ENCODE measurements at places on chromosomes 6 and 20.

DNA sequence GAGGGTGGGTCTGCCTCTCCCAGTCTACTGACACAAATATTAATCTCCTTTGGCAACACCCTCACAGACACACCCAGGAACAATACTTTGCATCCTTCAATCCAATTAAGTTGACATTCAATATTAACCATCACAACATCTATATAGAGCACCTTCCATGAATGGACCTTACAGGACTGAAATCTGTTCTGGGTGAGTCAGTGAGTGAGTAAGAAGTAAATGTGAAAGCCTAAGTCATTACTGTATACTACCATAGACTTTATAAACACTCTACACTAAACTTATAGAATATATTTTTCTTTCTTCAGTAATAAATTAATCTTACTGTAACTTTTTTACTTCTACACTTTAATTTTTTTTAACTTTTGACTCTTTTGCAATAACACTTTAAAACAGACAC is 993.8 kb upstream of the MAP3K7 start:
- DNase-seq, result no peak

DNA sequence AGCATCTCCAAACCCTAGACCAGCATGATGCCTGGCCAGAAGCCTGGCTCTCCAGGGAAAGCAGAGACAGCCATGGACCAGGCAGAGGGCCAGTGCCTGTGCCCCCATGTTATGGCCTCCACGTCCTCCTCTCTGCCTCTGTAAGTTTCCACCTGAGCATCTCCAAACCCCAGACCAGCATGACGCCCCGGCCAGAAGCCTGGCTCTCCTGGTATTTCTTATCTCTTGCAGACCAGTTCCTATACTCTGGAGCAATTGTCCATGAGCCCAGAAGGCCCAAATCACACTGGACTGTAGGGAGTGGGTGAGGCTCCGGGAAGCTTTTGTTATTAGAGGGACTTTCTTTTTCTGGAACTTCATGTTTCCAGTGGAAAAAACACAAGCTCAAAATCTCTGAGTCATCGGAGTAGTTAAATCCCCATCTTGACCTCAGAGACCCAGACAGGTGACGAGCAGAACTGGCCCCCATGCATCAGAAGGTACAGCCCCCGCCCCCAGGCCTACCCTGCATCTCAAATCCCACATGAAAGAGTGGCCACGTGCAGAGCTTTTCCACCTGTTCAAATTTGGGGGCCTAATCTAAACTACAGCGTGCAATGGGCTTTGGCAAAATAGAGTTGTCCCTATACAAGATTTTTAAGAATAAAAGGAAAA is 110.2 kb upstream of the FOXQ1 start:
- DNase-seq, result peak; percentile 43

DNA sequence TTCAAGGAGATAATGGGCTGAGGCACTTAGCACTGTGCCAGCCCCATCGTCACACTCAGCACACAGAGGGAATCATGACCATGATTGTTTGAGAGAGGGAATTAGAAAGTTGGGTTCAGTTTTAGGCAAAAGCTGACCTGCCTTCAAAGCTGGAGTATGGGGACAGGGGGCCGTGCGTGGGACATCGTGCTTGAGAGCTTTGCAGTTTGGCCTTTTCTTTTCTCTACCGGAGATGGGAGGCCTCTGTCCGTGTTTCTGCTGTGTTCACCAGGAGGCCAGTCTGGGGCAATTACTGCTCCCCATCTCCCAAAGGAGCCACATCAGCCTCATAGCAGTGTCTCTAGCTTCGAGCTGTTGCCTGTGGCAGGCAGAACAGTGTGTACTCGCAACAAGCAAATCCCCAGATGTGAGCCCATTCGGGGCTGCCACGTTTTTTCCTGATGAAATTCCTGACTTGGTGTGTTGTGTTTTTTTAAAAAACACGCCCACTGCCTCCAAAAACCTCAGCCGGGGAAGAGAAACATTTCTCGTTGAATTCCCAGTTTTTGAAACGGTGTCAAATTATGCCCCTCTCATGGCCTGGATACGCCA is 20.2 kb downstream of the EYA2 start:
- DNase-seq, result no peak

GRCh38 chr6:119653329-119653728 is 303.8 kb upstream of the MAN1A1 start:
- no peak for DNase-seq

- no peak for DNase-seq
These were observed 255.1 kb upstream of the CDYL start for GRCh38 chr6:4521070-4521469.

DNA sequence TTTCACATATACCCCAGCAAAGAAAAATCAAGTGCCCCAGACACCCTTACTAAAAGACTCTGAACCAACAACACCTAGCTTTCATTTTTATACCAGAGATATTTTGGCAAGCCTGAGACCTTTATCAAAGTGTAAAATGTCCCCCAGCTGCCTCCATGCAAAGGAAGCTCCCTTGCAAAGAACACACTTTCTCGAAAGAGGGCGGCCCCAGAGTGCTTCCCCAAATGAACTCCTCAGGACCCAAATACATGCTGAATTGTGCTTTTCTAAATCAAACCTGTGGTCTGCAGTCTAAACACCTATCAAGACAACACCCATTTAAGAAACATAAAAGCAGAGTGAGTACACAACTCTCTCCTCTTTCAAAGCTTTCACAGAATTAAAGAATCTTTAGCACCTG is 490 bp downstream of the IPCEF1 start:
- DNase-seq, result no peak

- DNase-seq, result no peak
These were observed 10.7 kb downstream of the NR2E1 start for GRCh38 chr6:108176281-108177089.

DNA sequence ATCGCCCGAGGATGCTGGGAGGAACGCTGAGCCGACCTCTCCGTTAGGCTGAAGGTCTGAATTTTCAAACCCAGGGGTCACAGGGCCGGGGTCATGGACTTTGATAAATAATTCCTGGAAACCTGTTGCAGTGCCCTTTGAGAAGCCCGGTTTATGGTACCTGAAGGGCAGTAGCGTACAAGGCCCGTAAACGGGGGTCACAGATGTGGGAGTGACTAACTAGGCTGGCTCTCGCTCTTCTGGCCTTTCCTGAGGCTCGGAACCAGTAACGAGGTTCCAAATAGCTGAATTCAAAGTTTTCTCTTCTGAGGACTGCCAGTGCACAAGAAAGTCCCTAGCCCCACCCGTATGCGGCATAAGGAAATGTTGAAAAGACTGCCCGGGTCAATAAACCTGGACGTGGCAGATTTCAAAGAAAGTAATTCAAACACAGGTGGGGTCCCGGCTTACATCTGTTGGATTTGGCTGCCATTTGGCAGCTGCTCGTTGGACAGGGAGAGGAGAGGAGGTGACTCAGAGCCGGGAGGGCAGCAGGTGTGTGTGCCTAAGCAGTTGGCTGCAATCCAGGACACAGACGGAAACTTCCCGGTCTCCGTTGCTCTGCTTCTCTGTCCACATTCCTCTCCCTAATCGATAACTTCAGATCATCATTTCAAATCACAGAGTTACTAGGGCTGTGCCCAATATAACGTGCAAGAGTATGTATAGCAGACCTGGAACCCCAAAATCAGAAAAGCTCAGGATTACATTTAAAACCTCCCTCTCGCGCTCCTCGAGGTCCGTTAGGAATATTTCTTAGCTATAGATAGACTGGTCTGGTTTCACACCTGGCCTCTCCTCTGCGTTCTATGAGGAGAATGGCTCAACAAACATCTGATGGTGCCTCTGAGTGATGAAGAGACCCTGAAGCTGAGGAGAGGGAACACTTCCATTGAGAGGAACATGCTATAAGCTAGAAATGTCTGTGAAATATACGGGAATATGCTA is 765 bp upstream of the GMDS start:
- peak; percentile 62 for DNase-seq

GRCh38 chr6:107080036-107080435 is 35.3 kb downstream of the BEND3 start:
- DNase-seq, result peak; percentile 30

GRCh38 chr20:41007481-41007880 is 21.1 kb upstream of the TOP1 start:
- DNase-seq, result no peak

- no peak for DNase-seq
These were observed 1.2 kb downstream of the DNMT3B start for GRCh38 chr20:32763202-32764004.

DNA sequence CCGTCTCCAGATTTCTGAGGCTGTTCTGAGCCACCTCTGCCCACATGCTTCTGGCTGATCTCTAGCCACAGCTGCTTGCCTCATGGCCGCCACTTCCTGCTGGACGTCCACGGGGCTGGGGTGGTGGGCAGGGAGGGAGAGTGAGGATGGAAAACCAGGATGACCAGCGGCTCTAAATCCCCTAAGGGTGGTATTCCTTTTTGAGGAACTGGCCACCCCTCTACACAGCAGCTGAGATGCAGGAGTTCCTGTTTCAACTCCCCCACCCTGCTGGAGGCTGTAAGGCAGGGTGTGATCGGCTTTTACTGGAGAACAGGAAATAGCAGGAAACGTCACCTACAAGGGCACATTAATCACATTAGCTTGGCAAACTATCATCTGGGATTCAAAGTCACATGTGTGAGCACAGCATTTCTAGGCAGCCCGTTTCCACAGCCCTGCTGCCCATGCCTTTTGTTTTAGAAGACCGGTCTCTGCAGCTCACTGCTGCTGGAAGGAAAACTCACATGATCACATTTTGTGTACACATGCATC is 181.6 kb upstream of the ECI2 start:
- no peak for DNase-seq

- DNase-seq, result no peak
These were observed 7.8 kb upstream of the KHDC1L start for GRCh38 chr6:73233048-73233447.

DNA sequence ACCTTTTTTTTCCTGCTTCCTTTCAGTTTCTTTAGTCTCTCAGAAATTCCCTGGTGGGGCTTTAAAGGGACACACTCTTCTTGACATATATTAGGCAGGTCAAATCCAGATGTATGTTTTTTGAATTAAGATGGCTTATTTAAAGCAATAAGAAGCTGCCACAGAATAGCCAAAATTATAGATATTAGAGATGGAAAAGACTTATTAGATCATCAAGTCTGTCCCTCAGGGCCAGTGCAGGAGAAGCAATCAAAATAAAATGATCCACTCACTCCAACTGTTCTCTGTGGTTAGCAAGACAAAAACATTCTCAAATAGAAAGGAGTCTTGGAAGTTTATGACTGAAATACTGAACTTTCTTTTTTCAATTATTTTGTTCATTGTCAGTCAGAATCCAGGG is 462.8 kb downstream of the CDC5L start:
- no peak for DNase-seq

DNA sequence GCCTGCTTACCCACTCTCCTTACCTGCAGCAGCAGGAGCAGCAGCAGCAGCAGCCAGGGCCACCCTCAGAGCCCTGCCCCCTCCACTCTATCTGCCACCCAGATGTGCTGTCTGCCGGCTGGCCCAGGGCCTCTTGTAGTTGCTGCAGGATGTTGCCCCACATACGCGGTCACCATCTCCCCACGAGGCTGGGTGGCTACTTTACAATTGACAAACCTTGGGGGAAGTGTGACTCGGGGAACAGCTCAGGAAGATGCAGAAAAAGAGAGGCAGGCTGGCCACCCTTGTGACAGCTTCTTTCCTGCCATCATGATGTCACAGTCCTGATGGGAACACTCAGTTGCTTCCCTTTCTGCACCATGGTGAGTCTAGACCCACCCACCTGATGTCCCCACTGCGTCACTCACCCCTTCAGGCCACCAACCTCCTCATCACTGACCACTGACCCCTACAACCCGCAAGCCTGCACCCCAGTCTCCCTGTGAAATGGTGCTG is 14.5 kb downstream of the TREM1 start:
- DNase-seq, result no peak

DNA sequence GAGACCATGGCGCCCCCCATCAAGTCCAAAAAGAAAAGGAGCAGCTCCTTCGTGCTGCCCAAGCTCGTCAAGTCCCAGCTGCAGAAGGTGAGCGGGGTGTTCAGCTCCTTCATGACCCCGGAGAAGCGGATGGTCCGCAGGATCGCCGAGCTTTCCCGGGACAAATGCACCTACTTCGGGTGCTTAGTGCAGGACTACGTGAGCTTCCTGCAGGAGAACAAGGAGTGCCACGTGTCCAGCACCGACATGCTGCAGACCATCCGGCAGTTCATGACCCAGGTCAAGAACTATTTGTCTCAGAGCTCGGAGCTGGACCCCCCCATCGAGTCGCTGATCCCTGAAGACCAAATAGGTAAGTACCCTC is 41.7 kb upstream of the NAA20 start:
- DNase-seq, result no peak

DNA sequence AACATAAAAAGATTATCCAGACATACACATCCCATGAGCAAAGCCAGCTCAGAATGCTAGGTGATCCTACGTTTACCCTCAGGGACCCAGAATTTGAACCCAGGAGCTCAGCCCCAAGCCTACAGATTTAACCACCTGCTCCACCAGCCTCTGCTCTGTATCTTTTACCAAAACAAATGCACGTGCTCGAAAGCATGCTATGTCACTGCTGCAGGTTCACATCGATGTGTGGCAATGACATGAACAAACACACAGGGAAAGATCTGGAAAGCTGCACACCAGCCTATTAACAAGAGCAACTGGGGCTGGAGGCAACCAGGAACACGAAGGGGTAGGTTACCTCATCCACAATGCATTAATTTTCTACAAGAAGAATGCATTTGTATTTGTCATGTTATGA is 32.1 kb downstream of the PREX1 start:
- no peak for DNase-seq

DNA sequence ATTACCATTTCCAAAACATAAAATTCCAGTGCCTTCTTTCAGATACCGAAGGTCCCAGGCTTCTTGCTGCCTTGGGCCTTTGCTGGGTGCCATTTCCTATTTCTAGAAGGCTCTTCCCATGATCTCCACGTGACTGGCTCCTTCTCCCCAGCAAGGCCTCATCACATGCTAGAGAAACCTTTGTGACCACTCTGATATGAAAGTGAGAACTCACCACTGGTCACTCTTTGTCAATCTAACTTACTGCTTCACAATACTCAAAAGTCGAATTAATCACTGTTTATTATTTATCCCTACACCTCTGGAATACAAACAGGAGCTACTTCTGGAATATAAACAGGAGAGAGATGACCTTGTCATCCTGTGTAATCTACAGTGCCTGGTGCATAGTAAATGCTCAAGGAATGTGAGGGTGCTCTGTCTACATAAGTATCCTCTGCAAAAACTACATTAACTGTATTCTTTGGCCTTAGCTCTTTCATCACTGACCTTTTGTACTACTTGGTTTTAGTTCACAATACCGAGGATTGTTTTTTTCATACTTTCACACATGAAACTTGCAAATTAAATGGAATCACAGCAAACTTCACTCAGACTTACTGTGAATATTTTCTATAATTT is 1.6 kb downstream of the STX7 start:
- DNase-seq, result no peak
